ENCODE measurements at places on chromosomes 3 and 15. TPM values are rescaled to one million over a fixed set of nuclear protein-coding genes. Genes with fewer than 3 reads are reported as not detected.

Gene RPL39L
- 63.9 TPM for total RNA-seq

Gene KIF23
- total RNA-seq = 55.4 TPM

Gene CLEC3B
- total RNA-seq = 23.4 TPM

Gene SEMA3G
- total RNA-seq = not detected

Gene UBAP1L
- under 0.01 TPM for total RNA-seq

Gene PROS1
- 8.6 TPM for total RNA-seq

Gene IL12A
- 4.5 TPM for total RNA-seq

Gene CHL1
- total RNA-seq = 0.59 TPM

Gene VGLL3
- 15.8 TPM for total RNA-seq

Gene KBTBD12
- total RNA-seq = not detected

Gene VPS13C
- 12.1 TPM for total RNA-seq

Gene TRPC1
- total RNA-seq = 8.2 TPM

Gene PLSCR2
- not detected for total RNA-seq

Gene SCN11A
- not detected for total RNA-seq

Gene TTLL13
- not detected for total RNA-seq

Gene SI
- total RNA-seq = not detected
